Nucleus accumbens (tissue), 56 donors: ENCODE measurements at places on chromosomes 2 and 18.
A peak's percentile ranks its signal among the peaks of the same experiment; 100 is the strongest.

DNA sequence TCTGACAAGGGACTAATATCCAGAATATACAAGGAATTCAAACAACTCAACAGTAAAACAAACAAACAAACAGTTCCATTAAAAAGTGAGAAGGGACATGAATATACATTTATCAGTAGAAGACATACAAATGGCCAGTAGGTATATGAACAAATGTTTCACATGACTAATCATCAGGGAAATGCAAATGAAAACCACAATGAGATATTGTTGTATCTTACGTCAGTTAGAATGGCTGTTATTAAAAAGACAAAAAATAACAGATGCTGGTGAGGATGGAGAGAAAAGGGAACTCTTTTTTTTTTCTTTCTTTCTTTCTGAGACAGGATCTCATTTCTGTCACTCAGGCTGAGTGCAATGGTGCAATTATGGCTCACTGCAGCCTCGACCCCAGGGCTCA, 175.5 kb downstream of the CAMKMT start:
- no peak for DNase-seq

GRCh38 chr2:158681816-158682215, 113.3 kb upstream of the DAPL1 start:
- no peak for DNase-seq

DNA sequence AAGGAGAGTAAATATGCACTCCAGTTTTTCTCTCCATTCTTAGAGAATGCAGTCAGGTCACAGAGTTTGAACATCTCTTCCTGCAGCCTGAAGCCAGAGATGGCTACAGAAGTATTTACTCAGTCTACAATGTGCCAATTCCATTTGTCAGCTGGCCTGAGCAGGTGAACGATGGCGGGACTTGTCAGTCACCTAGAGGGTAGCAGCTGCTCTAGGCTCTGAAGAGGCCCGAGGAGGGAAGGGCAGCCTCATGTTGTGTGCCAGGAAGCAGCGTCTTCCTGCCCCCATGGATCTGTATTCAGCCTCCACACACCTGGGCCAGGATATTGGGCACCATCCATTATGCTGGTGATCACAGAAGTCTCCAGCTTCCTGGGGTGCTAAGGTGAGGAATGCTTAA, 316.7 kb upstream of the CHAC2 start:
- no peak for DNase-seq

DNA sequence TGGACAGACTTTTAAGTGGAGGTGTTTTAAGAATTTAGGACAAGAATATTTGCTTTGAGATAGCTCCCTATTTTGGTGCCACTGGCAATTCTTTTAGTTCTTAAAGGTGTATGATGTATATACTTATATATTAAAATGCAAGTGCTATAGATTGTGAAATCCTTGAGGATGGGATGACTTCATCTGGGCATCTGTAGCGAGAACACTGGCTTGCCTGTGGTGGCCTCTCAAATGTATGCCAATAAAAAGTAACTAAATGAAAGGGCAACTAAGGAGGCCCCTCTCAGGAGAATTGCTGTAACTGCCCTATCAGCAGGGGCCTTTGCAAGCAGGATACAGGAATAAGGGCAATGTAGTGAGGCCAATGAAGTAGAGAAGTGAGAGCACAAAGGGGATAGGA, 2.6 kb upstream of the THUMPD2 start:
- DNase-seq = no peak

DNA sequence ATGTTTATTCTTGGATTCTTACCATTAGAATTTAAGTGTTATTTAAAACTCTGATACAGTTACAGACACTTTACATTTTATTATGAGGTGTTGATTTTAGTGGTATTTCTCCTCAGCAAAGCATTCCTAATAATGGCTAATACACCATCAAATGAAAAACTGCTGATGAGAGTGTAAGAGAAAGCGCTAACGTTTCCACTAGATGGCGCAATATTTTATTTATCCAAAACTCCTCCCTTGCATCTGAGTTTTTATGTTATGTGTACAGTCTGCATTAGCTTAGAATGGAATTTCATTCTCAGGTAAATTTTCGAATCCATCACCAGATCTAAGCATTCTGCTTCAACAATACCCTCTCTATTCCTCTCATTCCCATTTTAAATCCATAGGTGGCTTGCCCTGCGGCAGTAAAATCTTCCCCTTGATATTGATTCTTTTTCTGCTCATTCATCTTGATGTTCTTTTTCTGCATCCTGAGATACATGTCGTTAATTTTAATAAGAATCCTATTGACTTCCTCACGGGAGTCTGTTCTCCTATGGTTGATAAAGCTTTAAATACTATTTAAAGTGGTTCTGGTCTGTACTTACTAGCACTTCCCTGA, 53.9 kb downstream of the PRKRA start:
- no peak for DNase-seq

DNA sequence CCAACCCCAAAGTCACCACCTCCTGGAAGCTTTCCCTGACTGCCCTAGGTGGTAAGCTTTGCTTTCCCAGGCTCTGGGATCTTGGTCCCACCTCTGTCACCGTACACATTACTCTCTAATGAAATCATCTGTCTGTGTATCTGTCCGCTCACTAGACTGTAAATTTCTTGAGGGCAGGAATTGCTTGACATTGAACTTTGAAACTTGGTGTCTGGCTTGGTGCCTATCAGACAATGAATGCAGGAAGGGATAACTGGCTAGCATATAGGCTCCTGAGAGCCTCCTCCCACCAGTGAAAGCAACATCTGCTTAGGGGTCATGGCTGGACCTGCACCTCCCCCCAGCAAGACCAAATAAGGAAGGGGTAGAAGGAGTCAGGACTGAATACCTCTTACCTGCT, 155.7 kb downstream of the TNS1 start:
- DNase-seq = no peak

DNA sequence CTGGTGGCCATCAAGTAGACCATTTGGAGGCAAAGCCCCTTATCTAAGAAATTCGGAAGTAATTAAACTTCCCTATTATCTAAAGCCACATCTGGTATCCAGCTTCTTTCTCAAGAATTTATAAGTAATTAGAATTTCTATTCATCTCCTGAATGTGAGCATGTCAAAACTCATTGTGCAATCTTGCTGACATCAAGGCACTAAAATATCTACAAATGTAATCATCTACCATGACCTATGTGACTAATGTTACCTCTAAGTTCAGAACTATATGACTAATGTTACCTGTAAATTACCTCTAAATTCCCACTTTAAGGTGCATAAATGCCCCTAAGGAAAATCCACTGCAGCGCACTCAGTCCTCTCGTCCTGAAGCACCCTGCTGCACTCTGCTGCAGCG, 773.0 kb downstream of the CPS1 start:
- no peak for DNase-seq

DNA sequence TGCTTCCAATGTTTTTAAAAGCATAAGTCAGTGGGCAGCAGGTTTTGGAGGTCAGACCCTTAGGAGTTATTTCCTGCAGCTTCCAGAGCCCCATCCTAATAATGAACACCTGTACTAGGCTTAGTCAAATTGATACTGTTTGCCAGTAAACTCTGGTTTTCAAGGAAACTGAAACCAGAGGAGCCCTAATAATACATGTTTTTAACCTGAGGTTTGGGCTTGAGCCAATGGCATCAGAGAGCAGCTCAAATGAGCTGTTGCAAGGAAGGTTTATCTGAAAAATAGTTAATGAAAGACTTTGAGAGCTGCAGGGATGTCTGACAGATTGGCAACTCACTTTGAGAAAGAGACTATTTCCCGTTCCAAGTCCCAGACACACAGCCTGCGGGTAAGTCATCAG, 54.6 kb downstream of the DCC start:
- no peak for DNase-seq

DNA sequence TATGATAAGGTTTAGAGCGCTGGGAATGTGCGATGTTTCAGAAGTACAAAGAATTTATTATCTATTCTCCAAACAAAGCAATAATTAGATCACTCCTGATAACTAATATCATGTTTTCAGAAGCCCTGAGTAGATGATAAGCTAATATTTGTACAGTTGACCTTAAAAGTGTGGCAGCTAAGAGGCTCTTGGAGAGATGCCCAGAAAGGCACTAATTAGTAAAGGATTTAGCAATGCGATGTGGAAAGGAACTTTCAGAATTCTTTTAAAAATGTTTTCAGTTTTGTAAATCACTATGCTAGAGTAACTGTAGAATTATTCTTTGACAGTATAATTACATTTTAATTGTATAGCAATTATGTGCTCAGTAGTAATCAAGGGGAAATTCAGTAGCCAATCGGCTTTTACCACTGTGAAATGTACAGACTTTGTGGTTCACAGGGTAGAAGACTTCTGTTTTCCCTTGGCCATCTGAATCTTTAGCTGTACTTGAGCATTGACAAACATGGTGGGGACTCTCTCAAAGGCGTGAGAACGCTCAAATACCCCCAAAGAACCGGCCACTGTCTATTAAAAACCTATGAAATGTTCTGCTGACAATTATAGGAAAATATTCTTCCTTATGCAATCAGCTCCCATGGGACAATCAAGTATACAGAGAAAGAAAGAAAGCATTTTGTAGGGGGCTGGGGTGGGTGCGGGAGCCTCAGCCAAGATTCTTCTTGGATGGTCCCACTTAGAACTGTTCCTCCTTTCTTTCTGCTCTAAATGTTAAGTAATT, 262.8 kb upstream of the AGAP1 start:
- DNase-seq = no peak

GRCh38 chr2:172931918-172932520, 143.6 kb upstream of the MAP3K20 start:
- DNase-seq = peak; percentile 5

- DNase-seq = no peak
Observed at GRCh38 chr2:133409581-133410285, 158.5 kb downstream of the NCKAP5 start.

GRCh38 chr18:13439461-13439860, 220.9 kb downstream of the LDLRAD4 start:
- DNase-seq = no peak
